ENCODE measurements at places on chromosomes 7 and 10. TPM values are rescaled to one million over a fixed set of nuclear protein-coding genes. Genes with fewer than 3 reads are reported as not detected.

- DNase-seq, result no peak
Measured at GRCh38 chr10:11180228-11180627, 162.6 kb downstream of the CELF2 start.

The UNCX gene
- total RNA-seq, result not detected

DNA sequence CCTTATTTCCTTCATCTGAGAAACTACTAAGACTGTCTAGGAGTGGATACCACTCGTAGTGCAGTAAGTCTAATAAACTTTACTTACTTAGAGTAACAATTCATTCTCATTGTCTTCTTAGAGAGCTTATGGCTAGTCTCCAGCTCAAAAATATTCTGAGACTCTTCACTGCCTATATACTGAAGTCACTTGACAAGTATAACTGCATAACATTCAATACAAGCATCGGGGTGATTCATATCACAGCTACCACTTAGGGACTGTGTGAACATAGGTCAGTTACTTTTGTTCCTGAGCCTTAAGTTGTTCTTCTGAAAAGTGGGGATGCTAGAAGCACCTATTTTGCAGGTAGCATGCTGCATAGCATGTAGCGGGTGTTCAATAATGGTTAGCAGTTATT lies 111.0 kb downstream of the HTR7 start:
- no peak for DNase-seq

- DNase-seq, result no peak
Measured at GRCh38 chr10:58158806-58159205, 108.9 kb downstream of the IPMK start.

GRCh38 chr7:69295977-69296376 lies 302.3 kb upstream of the AUTS2 start:
- DNase-seq, result no peak

DNA sequence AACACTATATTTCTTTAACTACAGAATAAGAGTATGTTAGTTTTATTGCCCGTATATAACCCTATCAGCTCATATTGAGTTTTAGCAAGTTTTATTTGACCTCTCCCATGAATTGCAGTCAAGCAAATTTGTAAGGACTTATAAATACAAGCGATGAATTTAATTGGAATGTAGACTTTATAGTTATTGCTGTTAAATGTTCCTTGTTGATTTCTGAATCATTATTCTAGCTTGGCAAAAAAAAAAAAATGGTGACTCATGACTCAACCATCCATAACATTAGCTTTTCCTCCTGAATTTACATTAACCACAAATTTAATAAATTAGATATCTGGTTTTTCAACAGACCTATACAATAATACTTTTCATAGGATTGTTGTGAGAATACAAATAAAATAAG lies 334.0 kb upstream of the LRRTM3 start:
- no peak for DNase-seq

DNA sequence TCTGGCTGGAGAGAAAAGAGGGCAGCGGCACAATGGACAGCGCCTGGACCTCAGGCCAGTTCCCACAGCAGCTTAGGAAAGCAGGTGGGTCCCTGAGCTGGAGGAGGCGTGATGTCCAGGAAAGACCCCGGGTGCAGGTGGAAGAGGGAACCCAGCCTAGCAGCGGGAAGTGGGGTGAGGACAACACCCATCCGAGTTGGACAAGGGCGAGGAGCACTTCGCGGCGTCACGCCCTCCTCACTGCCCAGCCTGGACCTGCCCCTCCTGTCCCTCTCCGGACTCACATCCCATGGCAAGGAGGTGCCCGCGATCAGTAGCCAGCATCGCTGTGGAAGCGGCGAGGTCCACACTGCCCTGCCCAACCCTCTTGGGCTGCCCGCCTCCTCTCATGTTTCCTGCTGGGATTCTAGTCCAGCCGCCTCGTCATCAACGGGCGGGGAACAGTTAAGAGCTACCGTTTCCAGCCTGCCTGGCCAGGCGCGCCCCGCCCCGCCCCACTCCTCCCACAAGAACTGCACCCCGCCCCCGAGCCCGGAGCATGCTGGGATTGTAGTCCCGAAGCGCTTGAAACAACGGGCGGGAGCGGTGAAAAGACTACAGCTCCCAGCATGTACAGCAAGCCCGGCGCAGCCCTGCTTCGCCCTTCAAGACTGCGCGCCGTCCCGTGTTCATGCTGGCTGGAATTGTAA lies 930.6 kb upstream of the ZNF722 start:
- peak; percentile 28 for DNase-seq

Data from upper lobe of left lung (tissue), 6 donors.